Stimulated activated CD4-positive, alpha-beta T cell treated with anti-CD3 and anti-CD28 coated beads, Interleukin-15, amount 100 ng/mL, for 48 hours (primary cell): ENCODE measurements at places on chromosomes 5 and 9.

DNA sequence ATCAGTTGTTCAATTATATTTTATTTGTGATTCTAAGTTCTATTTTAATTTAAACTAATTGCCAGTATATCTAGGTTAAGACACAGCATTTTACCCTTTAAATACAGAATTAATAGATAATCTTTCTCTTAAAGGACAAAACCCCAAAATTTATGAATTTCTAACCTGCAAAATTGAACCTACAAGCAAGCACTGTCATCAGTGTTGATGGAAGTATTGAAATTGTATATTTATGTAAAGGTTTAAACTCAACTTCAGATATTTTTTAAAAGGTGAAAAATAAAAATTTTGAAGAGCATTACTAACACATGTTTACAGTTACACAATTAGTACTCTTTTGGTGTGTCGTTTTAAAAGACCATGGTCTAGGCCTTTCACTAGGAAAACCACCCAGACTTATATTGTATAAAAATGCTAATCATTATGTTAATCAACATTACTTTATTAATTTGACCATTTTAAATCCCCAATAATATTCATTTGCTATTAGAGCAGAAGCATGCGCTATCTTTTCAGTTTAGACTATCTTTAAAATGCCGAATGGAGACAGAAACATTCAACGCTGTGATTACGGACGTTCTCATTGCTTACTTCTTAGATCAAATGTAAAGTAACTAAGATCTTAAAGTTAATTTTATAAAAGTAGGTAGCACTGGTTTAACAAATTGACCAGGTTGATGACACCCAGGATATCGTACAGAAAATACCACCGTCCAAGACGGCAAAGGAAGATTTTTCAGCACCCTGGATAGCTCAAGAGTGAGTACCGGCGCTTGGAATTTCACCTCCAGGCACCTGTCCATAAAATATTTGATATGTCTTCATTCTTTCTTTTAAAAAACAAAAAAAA lies 3.2 kb downstream of the OTP start:
- no peak for DNase-seq

- DNase-seq = peak; percentile 38
Measured at GRCh38 chr5:146565764-146566367, 49.9 kb upstream of the GPR151 start.

DNA sequence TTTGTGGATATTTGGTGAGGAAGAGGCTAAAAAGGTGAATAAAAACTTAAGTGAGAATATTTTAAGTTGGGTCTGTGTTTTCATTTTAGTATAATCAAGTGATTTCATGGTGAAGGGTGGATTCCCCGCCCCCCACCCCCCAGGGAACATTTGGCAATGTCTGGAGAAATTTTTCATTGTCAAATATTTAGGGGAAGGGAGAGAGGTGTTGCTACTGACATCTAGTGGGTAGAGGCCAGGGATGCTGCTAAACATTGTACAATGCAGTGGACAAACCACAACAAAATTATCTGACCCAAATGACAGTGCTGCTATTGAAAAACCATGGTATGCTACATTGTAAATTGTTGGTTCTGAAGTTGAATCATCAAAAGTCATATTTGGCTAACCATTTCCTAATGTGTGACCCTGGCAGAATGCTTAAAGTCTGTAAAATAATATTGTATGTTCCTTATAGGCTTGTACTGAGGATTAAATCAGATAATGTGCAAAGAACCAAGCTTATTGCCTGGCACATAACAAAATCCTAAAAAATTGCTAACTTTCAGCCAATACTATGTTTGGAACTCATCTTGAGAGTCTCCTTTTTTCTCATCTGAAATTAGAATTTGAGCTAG lies 5.6 kb downstream of the C5orf24 start:
- no peak for DNase-seq

DNA sequence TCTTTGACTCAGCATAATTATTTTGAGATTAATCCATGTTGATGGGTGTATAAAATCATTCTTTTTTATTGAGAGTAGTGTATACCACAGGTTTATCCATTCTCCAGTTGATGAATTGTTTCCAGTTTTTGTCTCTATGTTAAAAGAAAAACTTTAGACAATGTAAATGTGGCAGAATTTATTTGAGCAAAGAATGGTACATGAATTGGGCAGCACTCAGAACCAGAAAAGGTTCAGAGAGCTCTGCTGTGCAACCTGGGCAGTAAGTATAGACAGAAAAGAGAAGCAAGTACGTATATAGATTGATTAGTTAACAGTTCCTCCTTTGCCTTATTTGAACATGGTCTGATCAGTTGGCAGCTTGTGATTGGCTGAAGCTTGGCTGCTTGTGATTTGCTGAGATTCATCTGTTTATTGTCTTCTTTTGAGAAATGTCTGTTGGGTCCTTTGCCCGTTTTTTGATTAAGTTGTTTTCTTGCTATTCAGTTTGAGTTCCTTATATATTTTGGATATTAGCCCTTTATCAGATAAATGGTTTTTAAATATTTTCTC lies 41.4 kb downstream of the CDC42SE2 start:
- DNase-seq = no peak
